ENCODE measurements at places on chromosomes 4 and X. TPM values are rescaled to one million over a fixed set of nuclear protein-coding genes. Genes with fewer than 3 reads are reported as not detected.
A peak's percentile ranks its signal among the peaks of the same experiment; 100 is the strongest.

- DNase-seq = no peak
These were observed 534.2 kb downstream of the RAB28 start for GRCh38 chr4:12949719-12950490.

GRCh38 chr4:20273793-20274192 is 22.1 kb downstream of the SLIT2 start:
- DNase-seq = no peak

Gene DGAT2L6
- total RNA-seq = not detected

DNA sequence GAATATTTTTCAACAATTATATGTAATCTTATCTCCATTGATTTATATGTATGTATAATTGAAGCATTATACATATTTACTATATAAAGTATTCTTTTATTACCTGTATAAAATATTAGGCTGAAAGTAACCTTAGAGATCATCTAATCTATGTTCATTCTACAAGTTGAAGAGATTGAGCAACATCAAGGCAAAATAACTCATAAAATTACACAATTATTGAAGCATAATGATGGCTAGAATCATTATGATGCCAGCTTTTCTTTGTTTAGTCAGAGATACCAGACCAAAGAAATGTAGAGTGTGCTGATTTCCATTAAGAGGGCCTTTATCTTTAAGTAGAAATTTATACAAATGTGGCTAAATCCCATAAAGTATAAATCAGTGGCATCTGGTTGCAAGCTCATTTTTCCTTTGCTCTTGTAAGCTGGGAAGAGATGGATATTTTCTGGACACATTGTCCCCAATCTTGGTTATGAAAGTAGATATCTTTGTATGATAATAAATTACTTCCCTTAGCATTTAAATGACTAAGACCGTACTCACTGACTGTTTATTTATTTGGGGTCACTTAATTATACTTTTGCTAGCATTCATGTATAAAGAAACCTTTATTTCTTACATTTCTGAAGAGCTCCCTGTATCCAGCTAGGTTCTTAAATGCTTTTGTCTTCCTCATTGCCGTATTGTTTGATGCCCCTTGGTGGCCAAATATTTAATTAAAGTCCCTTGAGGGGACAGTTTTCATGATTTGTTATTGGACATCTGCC is 339.8 kb downstream of the PCDH7 start:
- no peak for DNase-seq

DNA sequence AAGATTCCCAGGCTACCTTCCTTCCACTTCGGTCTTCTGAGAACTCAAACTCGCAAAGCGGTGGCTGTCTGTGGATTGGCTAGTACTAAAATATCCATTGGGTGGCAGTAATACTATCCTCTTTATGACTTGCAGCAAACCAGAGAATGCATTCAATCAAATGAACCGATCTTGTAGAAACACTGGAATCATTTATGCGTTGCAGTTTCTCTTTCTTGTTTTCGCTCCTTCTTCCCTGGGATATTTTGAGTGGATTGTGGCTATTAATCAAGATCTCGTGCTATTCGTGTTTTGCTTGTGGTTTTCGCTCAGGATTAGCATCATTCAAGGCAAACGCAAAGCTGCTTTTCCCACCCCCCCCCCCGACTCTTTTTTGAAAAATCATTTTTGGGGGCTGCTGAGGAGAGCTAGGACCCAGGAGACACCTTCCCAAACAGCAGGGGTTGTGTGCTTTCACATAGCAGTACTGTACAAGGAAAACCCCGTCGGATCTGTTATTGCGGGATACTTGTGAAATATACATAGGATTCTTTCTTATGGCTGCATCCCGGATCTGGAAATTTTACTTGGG is at the start of gene IL1RAPL1:
Gene IL1RAPL1, plus strand, starts transcription at position 466 of the 571 bp plus-strand sequence.
- no peak for DNase-seq

Gene TEX13D
- total RNA-seq = not detected

GRCh38 chr4:40843696-40844095 is 93.9 kb downstream of the NSUN7 start:
- no peak for DNase-seq

Gene FAM156A
- total RNA-seq = 15.8 TPM

DNA sequence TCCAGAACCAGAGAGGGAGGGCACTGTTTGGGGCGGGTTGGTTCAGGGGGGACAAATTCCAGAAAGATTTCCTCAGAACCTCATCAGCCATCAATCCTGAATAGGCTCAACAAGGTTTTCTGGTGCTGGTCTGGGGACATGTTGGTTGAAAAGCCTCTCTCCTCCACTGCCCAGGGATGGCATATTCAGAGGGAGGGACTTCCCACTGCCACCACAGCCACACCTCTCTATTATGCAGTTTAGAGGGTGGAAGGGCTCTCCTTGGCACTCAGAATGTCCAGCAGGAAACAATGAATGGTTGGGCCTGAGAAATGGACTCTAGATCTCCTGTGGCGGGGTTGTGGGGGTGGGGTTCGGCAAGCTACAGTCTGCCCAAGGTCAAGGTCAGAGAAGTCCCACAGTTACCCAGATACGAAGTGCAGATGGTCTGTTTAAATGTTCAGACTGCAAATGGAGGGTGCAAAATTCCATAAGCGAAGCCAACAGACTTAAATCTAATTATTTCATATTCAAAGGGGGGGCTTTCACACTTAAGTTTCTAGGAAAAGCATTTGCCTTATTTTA is 70.7 kb downstream of the LEF1 start:
- DNase-seq = no peak

Gene EPHA5
- total RNA-seq = 0.17 TPM

DNA sequence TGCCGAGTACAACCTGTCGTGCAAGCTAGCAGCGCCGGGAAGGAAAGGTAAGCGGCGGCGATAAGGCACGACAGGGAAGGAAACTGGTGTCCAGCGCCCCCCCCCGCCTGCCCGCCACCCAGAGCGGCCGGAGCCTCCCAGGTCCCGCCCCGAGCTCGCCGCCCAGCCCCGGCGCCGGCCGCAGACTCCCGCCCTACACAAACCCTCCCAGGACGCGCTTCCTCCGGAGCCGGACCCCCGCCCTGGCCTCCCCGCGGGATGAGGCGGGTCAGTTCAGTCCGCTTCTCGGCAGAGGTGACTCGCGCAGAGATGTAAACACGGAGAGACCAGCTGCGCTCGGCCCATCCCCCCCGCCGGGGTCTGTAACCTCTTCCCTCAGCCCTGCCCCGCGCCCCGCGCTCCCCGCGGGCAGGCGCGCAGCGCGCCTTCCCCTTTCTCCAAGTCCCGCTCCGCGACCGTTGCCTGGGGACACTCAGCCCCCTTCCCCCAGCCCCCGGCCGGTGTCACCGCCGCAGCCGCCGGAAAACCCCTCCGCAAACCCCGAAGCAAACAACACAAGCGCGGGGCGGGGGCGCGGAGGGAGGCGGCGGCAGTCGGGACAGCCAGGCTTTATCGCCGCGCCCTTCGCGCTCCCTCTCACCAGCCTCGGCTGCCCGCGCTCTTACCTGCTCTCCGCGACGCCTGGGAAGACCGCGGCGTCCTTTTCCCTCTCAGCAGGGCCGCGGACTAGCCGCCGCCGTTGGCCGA is 543 bp downstream of the ELF2 start:
- DNase-seq = peak; percentile 89

GRCh38 chrX:130944230-130944629 is 41.2 kb upstream of the ENOX2 start:
- no peak for DNase-seq

DNA sequence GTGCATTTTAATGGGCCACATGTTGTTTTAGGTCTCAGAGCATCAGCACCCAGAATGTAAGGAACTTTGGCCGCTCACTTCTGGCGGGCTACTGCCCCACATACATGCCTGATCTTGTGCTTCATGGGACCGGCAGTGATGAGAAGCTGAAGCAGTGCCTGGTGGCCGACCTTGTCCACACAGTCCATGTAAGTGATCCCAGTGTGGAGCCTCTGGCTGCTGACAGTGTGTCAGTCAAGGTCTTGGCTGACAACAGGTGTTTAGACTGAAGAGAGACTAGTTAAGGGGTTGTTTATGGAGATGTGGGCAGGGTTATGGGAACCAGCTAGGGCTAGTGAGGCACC is 101.4 kb downstream of the FNIP2 start:
- no peak for DNase-seq

- no peak for DNase-seq
These were observed 14.8 kb upstream of the PAQR3 start for GRCh38 chr4:78953769-78954666.

DNA sequence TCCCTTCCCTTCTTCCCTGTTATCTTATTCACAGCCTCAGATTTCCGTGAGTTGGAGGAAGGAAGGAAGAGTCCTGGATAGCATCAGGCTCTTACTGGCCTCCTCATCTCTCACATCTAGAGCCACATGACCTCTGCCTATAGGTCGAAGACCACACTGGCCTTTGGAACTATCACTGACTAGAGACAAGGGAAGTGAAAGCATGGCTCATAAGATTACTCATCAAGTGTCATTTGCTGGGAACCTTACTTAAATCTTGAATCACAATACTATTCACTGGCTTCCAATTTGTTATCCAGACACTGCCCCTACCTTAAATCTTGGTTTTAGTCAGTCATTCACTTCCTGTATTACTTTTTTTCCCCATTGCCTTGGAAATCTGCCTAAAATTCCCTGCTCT is 61.6 kb upstream of the MTMR8 start:
- DNase-seq = no peak

GRCh38 chrX:69317721-69318120 is 152.5 kb upstream of the PJA1 start:
- DNase-seq = no peak

- no peak for DNase-seq
These were observed 1.1 kb downstream of the ZIC3 start for GRCh38 chrX:137566746-137567679.

DNA sequence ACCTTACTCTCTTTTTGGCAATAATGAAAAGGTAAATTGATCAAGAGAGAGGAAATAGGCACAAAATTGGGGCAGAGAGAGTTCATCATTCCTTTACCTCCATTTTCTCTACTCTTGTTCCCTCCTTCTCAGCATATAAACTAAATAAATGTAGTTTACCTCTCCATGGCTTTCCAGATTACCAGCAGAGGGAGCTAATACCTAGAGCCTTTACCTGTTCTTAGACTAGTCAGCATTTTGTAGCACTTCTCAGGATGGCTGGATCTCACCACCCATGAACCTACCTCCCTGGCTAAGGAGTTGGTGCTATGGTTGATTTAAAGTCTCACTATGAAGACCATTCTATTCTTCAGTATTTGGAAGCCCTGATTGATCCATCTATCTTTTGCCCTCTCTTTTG is 15.7 kb downstream of the OFD1 start:
- DNase-seq = no peak

Gene CXCL10
- 2.5 TPM for total RNA-seq

GRCh38 chrX:19893727-19894126 is 6.3 kb upstream of the SH3KBP1 start:
- DNase-seq = no peak
